ENCODE measurements at places on chromosomes 3 and 15. TPM values are rescaled to one million over a fixed set of nuclear protein-coding genes. Genes with fewer than 3 reads are reported as not detected.

The GCSAM gene
- 0.18 TPM for total RNA-seq

DNA sequence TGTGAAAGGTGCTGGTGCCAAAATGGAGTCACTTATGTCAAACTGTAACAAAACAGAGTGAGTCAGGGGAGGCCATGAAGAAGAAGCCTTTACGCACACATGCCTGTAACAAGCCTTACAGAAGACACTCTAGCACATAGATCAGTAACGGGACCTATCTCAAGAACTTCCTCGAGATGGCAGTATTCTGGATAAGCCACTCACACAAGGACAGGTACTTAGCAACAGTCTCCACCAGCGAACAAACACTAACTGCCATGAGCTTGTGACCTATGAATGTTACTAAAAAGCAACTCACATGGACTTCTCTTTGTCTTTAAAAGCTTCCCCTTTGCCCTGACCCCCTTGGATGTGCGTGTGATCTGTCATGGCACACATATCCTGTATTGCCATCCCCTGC, 235.1 kb downstream of the CD47 start:
- no peak for DNase-seq

- no peak for DNase-seq
Measured at GRCh38 chr3:15726043-15726442, 71.7 kb downstream of the ANKRD28 start.

DNA sequence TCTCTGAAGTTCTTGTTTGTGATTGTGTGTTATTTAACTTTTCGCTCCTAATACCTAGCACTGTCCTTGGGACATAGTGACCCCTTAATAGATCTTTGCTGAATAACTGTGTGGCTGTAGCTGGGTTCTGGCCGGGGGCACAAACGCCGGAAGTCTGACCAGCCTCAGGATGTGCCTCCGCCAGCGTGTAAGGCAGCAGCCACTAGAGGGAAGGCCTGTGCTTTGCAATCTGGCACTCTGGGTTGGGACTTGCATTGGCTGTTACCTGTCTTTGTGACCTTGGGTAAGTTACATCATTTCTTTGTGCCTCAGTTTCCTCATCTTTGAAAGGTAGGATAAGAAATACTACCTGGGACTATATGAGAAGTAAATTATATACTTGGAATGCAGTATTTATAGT, 158.7 kb downstream of the GHSR start:
- DNase-seq, result no peak

DNA sequence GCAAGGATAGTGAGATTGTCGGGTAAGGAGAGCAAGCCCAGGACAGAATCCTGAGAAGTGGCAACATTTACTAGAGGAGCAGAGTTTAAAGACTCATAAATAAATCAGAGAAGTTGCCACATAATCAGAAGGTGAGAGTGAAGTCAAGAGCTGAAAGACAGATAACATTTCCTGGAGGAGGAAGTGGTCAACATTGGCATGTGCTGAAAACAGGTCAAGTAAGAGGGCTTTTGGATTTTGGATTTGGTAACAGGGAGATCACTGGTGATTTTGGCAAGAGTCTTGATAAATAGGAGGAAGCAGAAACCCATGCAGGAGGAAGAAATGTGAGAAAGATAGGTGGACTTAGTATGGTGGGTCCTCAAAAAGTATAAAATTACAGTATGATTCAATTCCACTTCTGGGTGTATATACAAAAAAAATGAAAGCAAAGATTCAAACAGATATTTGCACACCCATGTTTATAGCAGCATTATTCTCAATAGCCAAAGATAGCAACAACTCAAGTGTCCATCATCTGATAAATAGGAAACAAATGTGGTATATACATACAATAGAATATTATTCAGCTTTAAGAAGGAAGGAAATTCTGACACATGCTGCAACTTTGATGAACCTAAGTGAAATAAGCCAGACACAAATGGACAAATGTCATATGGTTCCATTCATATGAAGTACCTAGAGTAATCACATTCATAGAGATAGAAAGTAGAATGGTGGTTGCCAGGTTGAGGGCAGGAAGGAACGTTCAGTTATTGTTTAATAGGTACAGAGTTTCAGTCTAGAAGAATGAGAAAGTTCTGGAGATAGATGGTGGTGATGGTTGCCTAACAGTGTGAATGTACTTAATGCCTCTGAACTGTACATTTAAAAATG, 27.3 kb upstream of the MBNL1 start:
- no peak for DNase-seq
